ENCODE measurements at places on chromosomes 1 and 21. TPM values are rescaled to one million over a fixed set of nuclear protein-coding genes. Genes with fewer than 3 reads are reported as not detected.

DNA sequence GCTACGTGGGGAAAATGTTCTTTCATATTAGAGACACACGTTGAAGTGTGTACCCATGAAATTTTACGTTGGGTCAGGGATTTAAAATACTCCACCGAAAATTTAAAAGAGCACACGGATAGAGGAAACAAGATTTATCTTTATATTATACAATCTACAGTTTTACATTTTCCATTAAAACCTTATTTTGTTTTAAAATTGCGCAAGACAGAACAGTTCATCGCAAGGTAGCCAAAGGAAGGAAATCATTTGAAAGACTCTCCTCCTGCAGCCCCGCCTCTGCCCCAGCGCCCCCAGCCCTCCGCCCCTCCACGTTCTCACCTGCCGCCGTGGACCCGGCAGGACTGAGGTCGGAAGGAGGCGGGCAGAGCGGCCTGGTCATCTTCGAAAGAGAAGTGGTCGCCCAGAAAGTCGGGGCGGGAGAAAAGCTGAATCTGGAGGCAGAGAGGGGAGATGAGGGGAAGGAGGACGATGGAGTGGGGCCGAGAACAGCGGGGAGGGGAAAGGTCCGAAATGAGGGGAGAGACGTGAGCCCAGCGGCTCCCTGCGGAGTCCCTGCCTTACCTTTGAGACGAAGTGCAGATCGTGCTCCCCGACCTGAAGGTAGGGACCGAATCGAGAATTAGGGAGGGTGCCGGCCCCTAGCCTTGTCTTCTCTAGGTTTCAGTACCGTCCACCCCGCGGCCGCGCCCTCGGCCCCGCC is 18.0 kb downstream of the CRYBG2 start:
- DNase-seq, result no peak

DNA sequence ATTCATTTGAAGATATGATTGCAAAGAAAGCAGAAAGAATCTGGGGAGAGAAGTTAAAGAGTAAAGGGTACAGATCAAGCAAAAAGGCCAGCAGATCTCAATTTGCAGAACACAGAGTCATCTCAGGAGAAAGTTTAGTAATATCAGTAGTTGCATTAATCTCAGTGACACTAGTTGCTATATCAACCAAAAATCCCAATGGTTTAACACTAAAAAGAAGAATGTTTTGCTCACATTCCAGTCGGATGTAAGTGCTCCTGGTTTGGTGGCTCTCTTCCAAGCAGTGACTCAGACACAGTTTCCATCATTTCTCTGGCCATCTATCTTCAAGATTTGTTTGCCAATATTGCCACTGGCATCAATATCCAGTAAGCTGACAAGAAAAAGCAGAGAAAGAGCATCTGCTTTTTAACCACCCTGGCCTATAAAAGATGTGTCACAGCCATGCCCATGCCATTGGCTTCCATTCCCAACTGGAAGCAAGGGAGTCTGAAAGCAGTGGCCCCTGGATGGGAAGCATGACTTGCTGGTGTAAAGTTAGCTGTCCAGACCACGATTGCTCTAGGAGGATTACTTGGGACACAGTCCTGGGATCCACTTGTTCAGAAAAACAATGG is 45.5 kb upstream of the AIM2 start:
- peak; percentile 11 for DNase-seq

DNA sequence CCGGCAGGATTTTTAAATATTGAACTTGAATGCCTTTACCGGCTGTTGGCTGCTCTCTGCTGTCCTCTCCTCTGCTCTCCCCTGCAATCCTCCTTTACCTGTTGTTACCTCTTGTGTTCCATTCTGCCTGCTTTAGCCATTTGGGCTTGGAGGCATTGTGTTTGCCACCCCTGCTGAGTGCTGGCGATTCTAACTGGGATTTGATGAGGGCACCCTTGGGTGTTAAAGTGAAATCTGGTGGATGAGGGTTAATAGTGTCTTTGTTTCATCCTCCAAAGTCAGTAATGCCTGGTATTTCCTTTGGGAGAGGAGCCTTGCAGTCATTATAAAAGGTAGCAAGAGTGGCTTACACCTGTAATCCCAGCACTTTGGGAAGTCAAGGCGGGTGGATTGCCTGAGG is 9.9 kb downstream of the SZRD1 start:
- no peak for DNase-seq

GRCh38 chr21:39559511-39559910 is 53.2 kb upstream of the B3GALT5 start:
- DNase-seq, result no peak

- no peak for DNase-seq
Observed at GRCh38 chr1:32773018-32773763, 44.0 kb downstream of the YARS1 start.

GRCh38 chr1:66503841-66504470 is 30.0 kb upstream of the SGIP1 start:
- peak; percentile 40 for DNase-seq

DNA sequence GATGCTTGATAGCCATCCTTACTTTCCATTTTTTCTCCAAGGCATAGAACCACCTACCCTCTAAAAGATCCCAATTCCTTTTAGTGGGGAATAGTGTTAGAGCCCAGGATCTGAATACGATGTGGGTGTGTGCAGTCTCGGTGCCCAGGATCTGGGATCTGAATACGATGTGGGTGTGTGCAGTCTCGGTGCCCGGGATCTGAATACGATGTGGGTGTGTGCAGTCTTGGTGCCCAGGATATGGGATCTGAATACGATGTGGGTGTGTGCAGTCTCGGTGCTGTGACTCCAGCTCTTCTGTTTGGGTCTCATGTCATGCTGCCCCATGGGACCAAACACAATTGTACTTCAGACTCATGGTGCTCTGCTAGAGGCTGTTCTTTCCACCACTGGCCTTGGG is 265.5 kb downstream of the TRABD2B start:
- DNase-seq, result no peak

- no peak for DNase-seq
Observed at GRCh38 chr1:171984850-171985485, 143.7 kb downstream of the DNM3 start.

GRCh38 chr21:15415541-15416261 is 314.1 kb upstream of the USP25 start:
- no peak for DNase-seq

GRCh38 chr1:14267991-14268390 is 330.5 kb upstream of the KAZN start:
- DNase-seq, result no peak

- no peak for DNase-seq
Observed at GRCh38 chr1:194476872-194477271, 1290.5 kb upstream of the B3GALT2 start.

- DNase-seq, result no peak
Observed at GRCh38 chr21:41682719-41683179, 84.1 kb downstream of the RIPK4 start.

GRCh38 chr1:224433041-224433691 is 1.4 kb downstream of the WDR26 start:
- DNase-seq, result no peak

PCBP3 gene
- 0.14 TPM for total RNA-seq

MMP23B gene
- total RNA-seq, result 0.33 TPM

LCE1D gene
- total RNA-seq, result not detected

LCE2A gene
- total RNA-seq, result not detected

ASTN1 gene
- not detected for total RNA-seq

UBXN10 gene
- not detected for total RNA-seq

All from pulmonary artery endothelial cell (primary cell).